ENCODE measurements at places on chromosomes 2 and 18.
A peak's percentile ranks its signal among the peaks of the same experiment; 100 is the strongest.

- DNase-seq: no peak
Measured at GRCh38 chr2:159211447-159212396, 74.8 kb downstream of the WDSUB1 start.

DNA sequence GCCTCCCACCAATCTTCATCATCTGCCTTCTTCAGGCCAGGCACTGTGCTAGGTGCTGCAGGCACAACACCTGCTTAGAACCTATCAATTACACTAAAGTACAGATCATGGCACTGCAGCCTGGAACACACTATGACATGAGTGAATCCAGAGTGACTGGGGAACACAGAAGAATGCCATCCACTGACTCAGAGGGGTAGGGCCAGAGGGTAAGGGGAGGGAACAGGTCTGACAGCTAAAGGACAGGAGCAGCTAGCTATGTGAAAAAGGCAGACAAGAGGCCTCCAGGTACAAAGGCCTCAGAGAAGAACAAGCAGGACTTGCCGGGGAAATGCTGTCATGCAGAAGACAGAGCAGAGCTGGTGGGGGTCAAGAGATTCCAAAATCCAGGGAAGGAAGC is 53.3 kb upstream of the ACAA2 start:
- no peak for DNase-seq

GRCh38 chr2:20939931-20940795 is 103.7 kb downstream of the APOB start:
- no peak for DNase-seq

DNA sequence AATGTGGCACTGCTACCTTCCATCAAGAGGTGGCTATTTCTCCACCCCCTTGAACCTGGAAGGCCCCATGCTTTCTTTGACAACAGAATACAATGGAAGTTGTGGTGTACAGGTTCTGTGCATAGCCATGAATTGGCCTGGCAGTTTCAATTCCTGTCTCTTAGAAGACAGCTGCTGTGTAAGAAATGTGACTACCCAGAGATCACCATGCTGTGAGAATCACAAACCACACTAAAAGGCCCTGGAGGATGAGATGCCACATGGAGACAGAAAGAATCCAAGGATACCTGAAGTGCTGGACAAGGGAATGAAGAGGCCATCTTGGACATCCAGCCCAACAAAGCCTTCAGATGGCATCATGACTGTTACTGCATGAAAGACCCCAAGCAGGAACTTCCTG is 47.7 kb upstream of the EHBP1 start:
- DNase-seq: no peak

GRCh38 chr18:814300-815084 is 2.5 kb upstream of the YES1 start:
- DNase-seq: no peak

DNA sequence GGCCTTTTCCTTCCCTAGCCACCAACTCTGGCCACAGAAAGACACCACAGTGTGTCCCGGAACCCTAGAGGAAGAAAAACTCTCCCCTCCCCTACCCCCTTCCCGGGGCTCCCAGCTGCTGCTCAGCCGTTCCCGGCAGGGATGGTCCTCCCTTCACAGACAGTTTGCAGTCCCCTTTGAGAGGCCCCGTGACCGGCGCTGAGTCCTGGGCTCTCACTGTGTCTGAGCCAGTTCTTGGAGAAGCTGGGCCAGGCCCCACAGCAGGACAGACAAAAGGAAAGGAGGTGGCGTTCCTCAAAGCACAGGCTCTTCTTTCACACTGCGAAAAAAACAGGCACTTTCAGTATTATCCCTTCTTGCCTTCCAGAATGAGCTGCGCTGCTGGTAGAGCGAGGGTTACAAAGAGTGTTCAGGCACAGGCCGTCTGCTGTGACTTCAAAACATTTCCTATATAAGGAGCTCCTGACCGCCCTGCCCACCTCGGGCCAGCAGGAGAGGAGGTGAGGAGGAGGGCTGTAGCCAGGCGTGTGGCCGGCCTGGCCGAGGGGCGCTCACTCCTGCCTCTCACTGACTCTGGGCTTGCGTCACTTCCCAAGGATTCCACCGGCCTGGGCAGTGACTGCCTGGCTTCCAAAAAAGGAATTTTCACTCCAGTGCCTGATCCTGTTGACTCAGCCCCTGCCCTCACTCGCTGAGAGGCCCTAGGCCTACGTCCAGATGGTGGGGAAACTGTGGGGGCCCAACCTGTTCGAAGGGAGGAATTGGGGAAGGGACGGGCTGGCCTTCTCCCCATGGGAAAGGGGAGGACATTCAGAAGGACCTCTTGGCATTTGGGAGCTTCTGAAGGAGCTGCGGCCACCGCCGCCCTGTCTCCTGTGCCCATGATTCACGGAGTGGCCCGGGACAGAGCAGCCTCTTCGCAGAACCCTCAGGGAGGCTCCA is 24.9 kb downstream of the CIDEA start:
- no peak for DNase-seq

DNA sequence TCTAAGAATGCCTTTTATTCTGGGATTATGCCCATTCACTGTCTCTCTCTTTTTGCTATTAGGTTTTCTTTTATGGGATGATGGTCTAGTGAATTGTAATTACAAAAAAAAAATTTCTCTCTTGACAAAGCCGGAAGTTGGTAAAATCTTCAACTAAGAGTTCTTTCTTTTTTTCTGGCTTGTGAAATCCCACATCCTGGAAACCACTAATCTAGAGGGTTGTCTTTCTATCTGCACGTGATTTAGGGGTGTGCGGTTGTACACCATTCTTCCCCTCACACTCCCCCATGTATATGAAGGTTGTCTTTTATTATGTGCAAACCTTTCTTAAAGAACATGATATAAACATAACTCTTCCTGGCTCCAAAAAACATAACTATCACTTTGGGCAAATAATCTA is 52.0 kb downstream of the GATA6 start:
- DNase-seq: no peak

DNA sequence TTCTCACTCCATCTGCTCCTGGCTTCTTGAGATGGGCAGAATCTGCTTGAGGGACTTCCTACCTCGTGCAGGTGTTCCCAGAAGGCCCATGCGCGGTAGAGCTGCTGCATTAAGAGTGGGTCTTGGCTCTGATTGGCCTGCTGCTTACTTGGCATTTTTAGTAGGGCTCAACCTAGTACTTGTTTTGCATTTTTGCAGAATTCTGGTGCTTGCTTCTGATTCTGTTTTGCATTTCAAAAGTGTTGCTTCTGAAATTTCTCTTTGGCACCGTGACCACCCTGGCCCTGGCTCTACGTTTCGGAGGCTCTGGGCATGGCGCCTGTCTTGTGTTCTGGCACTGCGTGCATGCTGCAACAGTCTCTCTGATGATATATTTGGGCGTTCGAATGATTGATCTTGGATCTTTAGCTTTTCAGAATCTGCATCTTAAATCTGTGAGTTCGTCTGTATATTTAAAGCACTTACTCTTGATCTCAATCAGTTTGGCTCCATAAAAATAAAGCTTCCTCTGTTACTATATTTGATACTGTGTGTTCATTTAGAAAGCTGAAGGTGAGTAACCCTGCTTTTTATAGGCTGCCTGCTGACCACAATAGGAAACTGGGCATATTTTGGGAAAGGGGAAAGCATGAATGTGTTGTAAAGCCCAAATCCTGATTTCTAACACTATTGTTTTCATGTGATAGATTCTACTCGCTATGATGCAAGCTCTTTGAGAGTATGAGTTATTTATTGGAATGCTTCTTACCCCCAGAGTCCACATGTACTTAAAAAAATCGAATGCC is 22.2 kb downstream of the EFR3B start:
- DNase-seq: no peak

GRCh38 chr2:240955306-240956170 is 42.9 kb upstream of the SNED1 start:
- no peak for DNase-seq

DNA sequence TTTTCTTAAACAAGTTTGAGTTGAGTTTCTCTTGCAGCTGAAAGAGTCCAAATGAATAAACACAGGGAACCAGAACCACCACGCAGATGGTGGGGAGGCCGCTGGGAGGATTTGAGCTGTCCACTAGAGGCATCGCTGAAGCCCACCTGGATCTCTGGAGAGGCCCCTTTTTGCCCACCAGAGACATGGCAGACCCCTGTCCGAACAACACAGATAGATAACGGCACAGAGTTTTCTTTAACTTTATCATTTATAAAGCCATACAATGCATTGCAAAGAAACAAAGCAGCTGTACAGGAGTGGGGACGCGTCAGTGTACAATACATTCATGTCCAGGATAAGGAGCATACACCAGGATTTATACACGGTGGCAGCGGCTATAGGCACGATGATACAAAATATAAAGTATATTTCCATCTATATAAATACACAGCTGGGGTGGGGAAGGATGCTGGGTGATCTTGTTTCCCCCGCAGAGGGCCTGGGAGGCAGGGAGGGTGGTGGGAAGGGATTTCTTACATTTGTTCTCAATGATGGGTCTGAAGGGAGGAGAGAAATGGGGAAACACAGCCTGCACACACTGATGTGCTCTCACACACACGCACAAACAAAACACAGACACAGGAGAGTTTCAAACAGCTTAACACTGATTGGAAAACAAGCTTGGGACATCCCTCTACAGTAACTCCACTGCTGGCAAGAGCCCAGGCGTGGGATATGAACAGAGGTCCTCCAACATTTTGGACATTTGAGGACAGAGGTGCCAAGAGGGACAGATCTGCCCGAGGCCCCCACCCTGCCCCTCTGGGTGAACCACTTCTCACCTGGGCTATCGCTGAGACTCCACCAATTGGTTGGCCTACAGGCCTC is 203.0 kb downstream of the TNS1 start:
- no peak for DNase-seq

- peak; percentile 60 for DNase-seq
Measured at GRCh38 chr2:217836901-217837491, 165.8 kb downstream of the TNS1 start.

DNA sequence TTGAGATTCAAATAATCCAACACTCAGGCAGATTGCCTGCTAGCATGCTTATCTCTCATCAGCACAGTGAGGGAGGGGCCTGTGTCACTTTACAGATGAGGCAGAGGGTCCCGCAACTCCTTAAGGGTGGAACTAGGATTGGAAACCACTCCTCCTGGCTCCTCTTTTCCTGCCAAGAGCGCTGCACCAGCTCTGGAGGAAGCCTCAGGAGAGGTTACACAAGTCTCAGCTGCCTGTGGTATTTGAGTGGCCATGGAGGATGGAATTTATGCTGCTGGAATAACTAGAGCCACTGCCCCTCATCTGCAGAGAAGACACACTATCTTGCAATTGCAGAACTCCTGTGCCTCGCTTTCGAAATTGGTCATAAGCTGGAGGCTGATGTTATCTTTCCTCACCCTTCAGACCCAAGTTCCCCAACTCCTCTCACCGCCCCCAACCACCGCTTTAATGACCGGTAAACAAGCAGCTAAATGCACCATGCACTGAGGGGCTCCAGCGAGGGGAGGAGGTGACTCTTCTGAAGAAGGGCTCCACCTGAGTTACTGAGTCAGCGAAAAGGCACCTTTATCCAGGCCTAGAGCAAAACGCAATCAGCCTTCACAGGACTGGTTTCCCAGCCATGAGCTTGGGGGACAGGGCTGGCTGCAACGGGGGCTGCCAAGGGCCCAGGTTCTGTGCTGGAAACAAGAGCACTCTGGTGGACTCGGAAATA is 245.8 kb downstream of the SOX11 start:
- DNase-seq: no peak

- DNase-seq: no peak
Measured at GRCh38 chr2:4144731-4145130, 441.4 kb downstream of the DCDC2C start.

GRCh38 chr2:216142540-216142939 is 33.4 kb downstream of the XRCC5 start:
- DNase-seq: no peak

- peak; percentile 9 for DNase-seq
Measured at GRCh38 chr2:214311031-214311533, 99.8 kb upstream of the VWC2L start.

- no peak for DNase-seq
Measured at GRCh38 chr18:24208270-24209035, 69.6 kb downstream of the CABYR start.

DNA sequence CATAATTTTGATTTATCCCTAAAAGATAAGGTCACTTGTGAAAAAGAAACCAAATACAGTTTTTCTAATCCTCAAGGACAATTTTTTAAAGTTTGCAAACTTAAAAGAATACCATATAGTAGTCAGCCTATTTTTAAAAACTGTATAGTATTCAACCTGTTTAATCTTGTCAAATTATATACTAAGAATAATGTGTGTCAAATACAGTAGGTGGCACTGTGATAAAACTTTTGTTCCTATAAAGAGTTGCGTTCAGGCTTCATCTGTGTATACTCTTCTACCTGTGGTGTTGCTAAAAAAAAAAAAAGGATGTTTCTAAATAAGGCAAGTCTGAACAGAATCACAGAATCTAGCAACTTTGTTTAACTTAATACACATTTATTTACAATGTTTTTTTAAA is 68.6 kb downstream of the CCDC138 start:
- DNase-seq: peak; percentile 39

DNA sequence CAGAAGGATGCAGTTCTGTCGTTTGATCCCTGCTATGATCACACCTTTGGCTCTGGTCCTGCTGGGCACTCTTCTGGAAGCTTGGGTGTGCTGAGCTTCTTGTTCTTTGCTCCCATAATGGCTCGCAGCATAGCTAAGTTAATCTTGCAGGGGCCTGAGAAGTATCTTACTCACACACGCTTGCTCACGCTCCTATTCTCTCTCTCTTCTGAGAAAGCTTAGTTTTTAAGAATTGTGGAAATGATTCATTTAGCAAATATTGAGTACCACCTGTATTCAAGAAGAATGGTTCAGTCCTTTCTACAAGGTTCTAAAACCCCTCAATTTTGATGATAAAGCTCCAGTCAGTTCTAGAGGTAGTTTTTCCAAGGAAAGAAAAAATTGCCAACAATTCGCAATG is 40.6 kb downstream of the XRCC5 start:
- no peak for DNase-seq

- DNase-seq: peak; percentile 69
Measured at GRCh38 chr2:85457877-85458316, 39.4 kb downstream of the SH2D6 start.

- DNase-seq: no peak
Measured at GRCh38 chr2:167310442-167310841, 422.2 kb downstream of the XIRP2 start.

GRCh38 chr2:183059561-183059960 is 19.0 kb upstream of the DUSP19 start:
- DNase-seq: peak; percentile 9

- DNase-seq: peak; percentile 14
Measured at GRCh38 chr18:50096766-50097435, 98.0 kb downstream of the MYO5B start.

GRCh38 chr2:155904720-155905119 is 427.8 kb downstream of the NR4A2 start:
- DNase-seq: no peak

- DNase-seq: no peak
Measured at GRCh38 chr18:33184958-33185357, 255.6 kb downstream of the CCDC178 start.

DNA sequence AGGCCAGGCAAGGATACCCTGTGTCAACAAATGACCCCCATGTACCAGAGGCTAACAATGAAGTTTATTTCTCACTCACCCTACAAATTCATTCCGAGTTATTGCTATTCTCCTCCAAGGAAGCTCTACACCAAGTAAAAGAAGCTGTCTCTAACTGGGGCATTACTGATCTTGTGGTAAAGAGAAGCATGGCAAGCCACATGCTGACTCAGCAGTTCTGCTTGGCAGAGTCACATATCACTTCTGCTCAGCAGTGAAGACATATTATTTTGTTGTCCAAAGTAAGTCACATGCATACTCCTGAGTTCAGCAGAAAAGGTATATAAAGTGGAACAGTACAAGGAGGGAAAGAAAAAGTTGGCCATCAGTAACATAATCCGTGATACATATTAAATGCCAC is 315.8 kb downstream of the GULP1 start:
- peak; percentile 14 for DNase-seq

GRCh38 chr2:170566138-170566537 is 149.0 kb upstream of the SP5 start:
- no peak for DNase-seq
